ENCODE measurements at places on chromosomes 16 and 17. TPM values are rescaled to one million over a fixed set of nuclear protein-coding genes. Genes with fewer than 3 reads are reported as not detected.

The HBA2 gene
- total RNA-seq, result 30.0 TPM

The TMEM100 gene
- total RNA-seq, result 18.2 TPM

The ATP1B2 gene
- 7.7 TPM for total RNA-seq

The TPSG1 gene
- total RNA-seq, result 1.6 TPM

The CSNK2A2 gene
- total RNA-seq, result 58.5 TPM

The HBM gene
- not detected for total RNA-seq

The CCDC154 gene
- 3.6 TPM for total RNA-seq

The NGFR gene
- 10.3 TPM for total RNA-seq

The CHMP6 gene
- total RNA-seq, result 31.5 TPM

The DHRS7C gene
- total RNA-seq, result not detected

The TCAP gene
- total RNA-seq, result 2.0 TPM

The CCL7 gene
- total RNA-seq, result not detected

The ZNF423 gene
- total RNA-seq, result 11.0 TPM

The ST6GALNAC1 gene
- 61.0 TPM for total RNA-seq

The WSB1 gene
- total RNA-seq, result 177 TPM

The TBC1D3D gene
- total RNA-seq, result 0.58 TPM

The SEPTIN12 gene
- total RNA-seq, result not detected

The ARHGAP23 gene
- 37.6 TPM for total RNA-seq

The CCL14 gene
- total RNA-seq, result 43.3 TPM

The KCNH6 gene
- total RNA-seq, result not detected

The FBXO39 gene
- 0.23 TPM for total RNA-seq

The EFNB3 gene
- total RNA-seq, result 1.6 TPM

The FMNL1 gene
- 30.7 TPM for total RNA-seq

The SRSF1 gene
- 187 TPM for total RNA-seq

The NLRC3 gene
- total RNA-seq, result 4.0 TPM

The IKZF3 gene
- 5.8 TPM for total RNA-seq

The PRSS21 gene
- 4.4 TPM for total RNA-seq

The PDE6G gene
- total RNA-seq, result 0.32 TPM

The ERI2 gene
- 18.6 TPM for total RNA-seq

The MYH3 gene
- 3.4 TPM for total RNA-seq

The CES1 gene
- total RNA-seq, result 704 TPM

The ALDH3A1 gene
- 3.4 TPM for total RNA-seq

The AGRP gene
- total RNA-seq, result not detected

The RNF157 gene
- total RNA-seq, result 3.3 TPM

The OR1A1 gene
- not detected for total RNA-seq

The CACNG1 gene
- not detected for total RNA-seq

The PLD6 gene
- total RNA-seq, result 6.4 TPM

The WNK4 gene
- 0.37 TPM for total RNA-seq

The NHLRC4 gene
- total RNA-seq, result 1.2 TPM

The PHB1 gene
- 141 TPM for total RNA-seq

The ZNF174 gene
- total RNA-seq, result 16.8 TPM

The CHRNE gene
- total RNA-seq, result 9.4 TPM

The TNFSF13 gene
- 120 TPM for total RNA-seq

The ZFHX3 gene
- 51.4 TPM for total RNA-seq

The RAB37 gene
- total RNA-seq, result 5.1 TPM

The LRRC36 gene
- 2.1 TPM for total RNA-seq

The TBC1D3L gene
- total RNA-seq, result 19.7 TPM

The DHX38 gene
- total RNA-seq, result 55.7 TPM

The TNFRSF17 gene
- total RNA-seq, result 0.46 TPM

The SCN4A gene
- 1.2 TPM for total RNA-seq

The RAB11FIP3 gene
- total RNA-seq, result 58.5 TPM

Measured in mucosa of gallbladder (tissue), 1 donor.